Right renal pelvis (tissue), 4 donors: ENCODE measurements at places on chromosomes 2 and 18. TPM values are rescaled to one million over a fixed set of nuclear protein-coding genes. Genes with fewer than 3 reads are reported as not detected.

Gene MYO7B
- polyA plus RNA-seq: 17.7 TPM

Gene UGT1A8
- not detected for polyA plus RNA-seq

Gene MRO
- 3.0 TPM for polyA plus RNA-seq

Gene DTNA
- polyA plus RNA-seq: 19.5 TPM

Gene COA5
- polyA plus RNA-seq: 79.2 TPM

Gene DSG4
- polyA plus RNA-seq: 0.09 TPM

Gene CLEC4F
- 0.08 TPM for polyA plus RNA-seq

Gene SERPINB8
- 4.6 TPM for polyA plus RNA-seq
